ENCODE measurements at places on chromosomes 2 and 18.

DNA sequence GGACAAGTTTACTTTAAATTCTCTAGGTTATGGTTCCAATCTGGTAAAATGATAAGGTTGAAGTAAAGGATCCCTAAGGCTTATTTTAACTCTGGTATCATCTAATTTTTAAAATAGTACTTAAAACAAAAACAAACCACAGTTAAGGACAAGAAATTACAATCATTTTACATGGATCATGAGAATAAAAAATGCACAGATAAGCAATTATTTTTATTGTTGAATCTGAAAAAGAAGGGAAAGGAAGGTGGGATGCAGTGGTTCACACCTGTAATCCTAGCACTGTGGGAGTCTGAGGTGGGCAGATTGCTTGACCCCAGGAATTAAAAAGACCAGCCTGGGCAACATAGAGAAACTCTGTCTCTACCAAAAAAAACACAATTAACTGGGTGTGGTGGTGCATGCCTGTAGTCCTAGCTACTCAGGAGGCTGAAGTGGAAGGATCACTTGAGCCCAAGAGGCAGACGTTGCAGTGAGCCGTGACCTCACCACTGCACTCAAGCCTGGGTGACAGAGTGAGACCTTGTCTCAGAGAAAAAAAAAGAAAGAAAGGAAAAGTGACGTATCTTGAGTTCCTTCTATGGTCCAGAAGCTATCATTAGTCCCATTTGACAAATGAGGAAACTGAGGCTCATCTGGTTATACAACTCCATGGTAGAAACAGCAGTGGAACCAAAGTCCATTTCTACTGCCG is 2.5 kb downstream of the TNFAIP6 start:
- DNase-seq: no peak

GRCh38 chr2:175168564-175168945 is 552 bp upstream of the ATF2 start:
- no peak for DNase-seq

- DNase-seq: no peak
Observed at GRCh38 chr2:14189929-14190328, 442.6 kb upstream of the LRATD1 start.

GRCh38 chr2:69625078-69625795 is 18.3 kb downstream of the AAK1 start:
- DNase-seq: no peak

GRCh38 chr2:226123300-226123699 is 676.3 kb downstream of the IRS1 start:
- no peak for DNase-seq

DNA sequence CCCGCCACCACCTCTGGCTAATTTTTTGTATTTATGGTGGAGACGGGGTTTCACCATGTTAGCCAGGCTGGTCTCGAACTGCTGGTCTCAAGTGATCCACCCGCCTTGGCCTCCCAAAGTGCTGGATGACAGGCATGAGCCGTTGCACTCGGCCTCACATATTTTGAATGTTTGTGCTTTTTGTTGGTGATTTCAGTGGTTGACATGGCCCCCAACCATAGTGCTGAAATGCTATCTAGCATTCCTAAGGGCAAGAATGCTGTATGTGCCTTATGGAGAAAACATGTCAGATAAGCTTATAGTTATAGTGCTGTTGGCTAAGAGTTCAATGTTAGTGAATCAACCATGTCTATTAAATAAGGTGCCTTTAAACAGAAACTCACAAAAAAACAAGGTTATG is 8.9 kb downstream of the ZAP70 start:
- no peak for DNase-seq

- DNase-seq: no peak
Observed at GRCh38 chr2:9234680-9235146, 28.1 kb downstream of the ASAP2 start.

GRCh38 chr2:16140771-16141640 is 200.7 kb downstream of the MYCN start:
- DNase-seq: no peak

- no peak for DNase-seq
Observed at GRCh38 chr2:15325296-15325695, 235.8 kb downstream of the NBAS start.

GRCh38 chr2:20818820-20819219 is 4.1 kb downstream of the LDAH start:
- DNase-seq: no peak

DNA sequence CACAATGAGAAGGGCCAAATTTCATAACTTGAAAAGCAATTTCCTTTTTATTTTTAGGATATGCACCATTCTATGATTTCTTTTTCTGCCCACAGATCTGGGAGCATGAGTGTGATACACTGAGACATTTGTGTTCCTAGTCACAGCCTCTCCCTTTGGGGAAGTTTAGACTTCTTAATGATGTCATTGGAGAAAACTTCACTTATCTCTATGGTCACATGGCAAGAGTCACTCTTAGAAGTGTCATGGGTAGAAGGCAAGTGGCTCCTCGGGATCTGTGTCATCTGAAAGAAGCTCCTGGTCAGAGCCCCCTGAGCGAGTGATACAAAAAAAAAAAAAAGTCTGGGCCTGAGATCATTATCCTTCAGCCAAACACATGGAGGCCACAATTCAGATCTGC is 62.5 kb upstream of the LGALSL start:
- DNase-seq: no peak

DNA sequence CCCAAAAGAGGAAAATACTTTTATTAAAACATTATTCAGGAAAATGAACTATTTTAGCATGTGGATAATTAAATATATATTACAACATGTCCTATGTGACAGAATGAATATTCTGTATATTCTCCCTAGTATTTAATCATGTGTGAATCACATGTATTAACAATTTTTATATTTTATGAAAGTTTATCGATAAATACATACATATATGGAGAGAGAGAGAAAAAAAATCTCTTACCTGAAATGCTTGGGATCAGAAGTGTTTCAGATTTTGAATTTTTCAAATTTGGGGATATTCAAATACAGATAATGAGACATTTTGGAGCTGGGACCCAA is 228.6 kb upstream of the RBBP8 start:
- no peak for DNase-seq

- no peak for DNase-seq
Observed at GRCh38 chr2:48874282-48874681, 118.8 kb upstream of the LHCGR start.

GRCh38 chr2:120508567-120509041 is 162.7 kb downstream of the INHBB start:
- DNase-seq: no peak

DNA sequence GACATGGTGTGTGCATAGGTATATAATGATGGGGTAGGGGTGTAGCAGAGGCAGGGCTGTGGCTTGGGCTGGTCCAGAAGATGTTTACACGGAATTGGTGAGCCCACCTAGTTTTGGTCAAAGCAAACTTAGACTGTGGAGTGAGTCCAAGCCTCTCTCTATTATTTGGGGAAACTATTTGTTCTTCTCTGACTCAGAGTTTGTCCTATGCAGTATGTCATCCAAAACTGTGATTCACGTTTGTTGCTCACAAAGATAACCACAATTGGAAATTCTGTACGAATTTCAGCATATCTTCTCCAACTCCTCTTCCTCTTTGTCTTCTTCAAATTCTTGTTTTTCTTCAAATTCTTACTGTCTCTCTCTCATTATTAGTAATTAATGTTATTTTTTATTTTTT is 292.9 kb downstream of the XIRP2 start:
- no peak for DNase-seq

GRCh38 chr2:237434866-237435311 is 20.9 kb upstream of the COL6A3 start:
- no peak for DNase-seq

DNA sequence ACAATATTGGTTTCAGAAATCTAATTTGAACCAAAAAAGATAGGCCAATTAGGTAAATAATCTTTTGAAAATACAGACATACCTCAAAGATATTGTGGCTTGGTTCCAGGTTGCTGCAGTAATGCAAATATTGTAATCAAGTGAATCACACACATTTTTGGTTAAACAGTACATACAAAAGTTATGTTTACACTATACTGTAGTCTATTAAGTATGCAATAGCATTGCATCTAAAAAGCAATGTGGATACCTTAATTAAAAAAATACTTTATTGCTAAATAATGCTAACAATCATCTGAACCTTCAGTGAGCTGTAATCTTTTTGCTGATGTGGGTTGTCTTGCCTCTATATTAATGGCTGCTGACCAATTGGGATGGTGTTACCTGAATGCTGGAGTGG is 67.3 kb downstream of the KYNU start:
- DNase-seq: no peak

DNA sequence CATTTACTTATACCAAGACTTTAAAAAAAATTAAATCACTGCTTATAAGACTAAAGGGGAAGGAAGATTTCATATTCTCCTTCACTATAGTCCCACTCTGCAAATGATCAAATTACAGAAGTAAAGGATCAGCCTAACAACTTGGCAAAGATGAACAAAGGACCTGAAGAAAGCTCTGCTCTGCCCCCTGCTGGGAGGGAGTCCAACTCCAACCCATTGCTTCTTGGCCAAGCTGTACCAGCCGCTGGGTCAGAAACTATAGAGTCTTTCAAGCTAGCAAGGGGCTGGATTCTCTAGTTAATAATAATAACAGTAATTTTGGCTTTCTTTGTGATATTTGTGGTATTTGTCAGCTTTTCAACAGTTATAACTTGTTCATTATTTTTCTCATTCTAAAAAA is 927.0 kb upstream of the CRIM1 start:
- peak; percentile 65 for DNase-seq

- DNase-seq: no peak
Observed at GRCh38 chr2:159450180-159450579, 163.7 kb upstream of the WDSUB1 start.

- no peak for DNase-seq
Observed at GRCh38 chr18:37636831-37637477, 71.4 kb upstream of the CELF4 start.

DNA sequence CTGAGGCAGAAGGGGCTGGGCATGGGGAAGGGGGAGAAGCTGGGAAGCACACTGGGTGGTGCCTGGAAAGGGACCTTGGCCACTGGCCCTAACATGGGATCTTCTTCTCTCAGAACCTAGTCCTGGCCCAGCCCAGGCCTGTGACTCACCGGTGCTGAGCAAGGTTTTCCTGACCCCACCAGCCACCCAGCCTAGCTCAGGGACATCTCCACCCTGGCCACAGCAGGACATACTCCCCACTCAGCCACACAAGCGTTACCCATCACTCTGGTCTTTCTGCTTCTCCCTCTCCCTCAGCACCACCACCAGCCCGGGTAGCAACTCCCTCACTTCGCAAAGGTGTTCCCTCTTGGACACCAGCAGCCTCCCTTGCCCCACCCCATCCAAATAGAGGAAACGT is 22.8 kb downstream of the TNS1 start:
- DNase-seq: no peak

- DNase-seq: peak; percentile 85
Observed at GRCh38 chr2:167331636-167332232, 443.5 kb downstream of the XIRP2 start.

DNA sequence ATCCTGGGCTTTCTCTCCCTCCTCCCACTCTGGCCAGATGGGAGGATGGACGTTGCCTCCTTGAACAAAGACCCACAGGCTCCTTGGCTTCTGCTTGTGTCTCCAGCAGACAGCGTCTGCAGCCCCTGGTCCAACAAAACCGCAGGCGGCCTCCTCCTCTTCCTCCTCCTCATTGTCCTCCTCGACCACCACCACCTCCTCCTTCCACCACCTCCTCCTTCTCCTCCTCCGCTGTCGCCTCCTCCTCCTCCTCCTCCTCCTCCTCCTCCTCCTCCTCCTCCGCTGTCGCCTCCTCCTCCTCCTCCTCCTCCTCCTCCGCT is 45.7 kb upstream of the ALPP start:
- no peak for DNase-seq

DNA sequence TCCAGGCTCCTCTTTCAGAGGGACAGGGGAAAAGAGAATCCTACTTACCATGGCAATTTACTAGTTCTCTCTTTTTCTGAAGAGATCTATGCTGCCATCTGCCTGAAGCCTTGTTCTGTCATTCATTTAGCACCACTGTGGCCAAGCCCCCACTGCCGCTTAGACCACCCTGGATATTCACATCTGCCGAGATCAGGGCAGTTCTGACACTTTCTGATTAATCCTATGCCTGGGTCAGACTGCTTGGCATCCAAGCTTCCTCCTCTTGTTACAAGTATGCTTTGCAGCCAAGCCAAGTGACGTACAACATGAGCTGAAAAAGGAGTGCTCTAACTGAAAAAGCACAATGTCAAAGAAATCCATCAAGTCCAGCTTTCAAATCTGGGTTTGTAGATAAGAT is 332.6 kb downstream of the SUCLG1 start:
- no peak for DNase-seq

- DNase-seq: no peak
Observed at GRCh38 chr18:28208268-28208667, 31.3 kb upstream of the CDH2 start.

DNA sequence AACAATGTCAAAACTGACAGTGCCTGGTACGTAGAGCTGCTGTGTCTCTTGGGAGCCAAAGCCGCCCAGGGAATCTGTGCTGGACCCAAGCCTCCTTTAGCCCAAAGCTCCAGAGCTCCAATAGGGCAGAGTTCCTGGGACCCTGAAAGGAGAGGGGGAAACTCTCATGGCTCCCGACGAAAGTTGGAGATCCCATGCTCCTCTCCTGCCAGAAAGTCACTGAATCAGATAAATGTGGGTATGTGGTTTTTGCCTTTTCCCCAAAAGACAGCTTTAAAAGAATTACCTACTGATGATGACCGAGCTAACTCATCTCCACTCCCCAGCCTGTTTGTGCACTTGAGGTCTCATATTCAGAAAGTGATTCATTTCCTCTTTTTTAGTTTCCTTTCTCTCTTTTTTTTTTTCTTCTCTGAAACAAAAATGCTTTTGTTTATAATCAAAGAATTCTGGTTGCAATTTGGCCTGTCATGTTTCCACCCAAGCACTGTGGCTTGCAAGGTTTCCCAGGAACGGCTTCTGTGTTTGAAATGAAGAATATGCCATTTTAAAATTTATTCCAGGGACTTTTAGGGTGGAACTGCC is 14.1 kb upstream of the PMAIP1 start:
- DNase-seq: no peak

DNA sequence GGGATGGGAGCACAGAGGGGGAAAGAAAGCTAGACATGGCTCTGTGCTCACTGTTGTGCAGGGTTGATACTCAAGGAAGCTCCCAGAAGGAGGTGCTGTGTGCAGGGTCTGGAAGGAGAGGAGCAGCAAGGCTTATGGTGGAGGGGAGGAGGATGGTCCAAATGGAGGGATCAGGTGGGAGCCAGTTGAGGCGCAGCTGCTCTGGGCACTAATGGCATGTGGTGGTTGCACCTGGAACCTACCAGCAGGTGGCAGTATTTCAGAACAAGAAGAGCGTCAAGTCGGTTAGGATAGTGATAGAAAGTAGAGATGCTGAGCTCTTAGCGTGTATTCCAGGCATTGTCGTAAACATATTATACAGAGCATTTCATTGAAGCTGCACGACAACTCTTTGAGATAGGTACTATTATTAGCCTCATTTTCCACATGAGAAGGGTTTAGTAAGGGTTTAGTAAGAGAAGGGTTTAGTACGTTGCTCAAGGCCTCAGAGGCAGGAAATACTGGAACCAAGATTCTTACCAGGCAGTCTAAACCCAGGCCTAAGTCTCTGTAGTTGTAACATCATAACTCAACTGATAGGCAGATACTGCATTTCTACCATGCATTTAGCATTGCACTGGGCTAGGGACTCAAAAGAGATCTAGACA is 223.7 kb downstream of the CYP26B1 start:
- peak; percentile 86 for DNase-seq

- no peak for DNase-seq
Observed at GRCh38 chr18:12409469-12409868, 1.7 kb downstream of the PRELID3A start.
